Lung microvascular endothelial cell (primary cell): ENCODE measurements at places on chromosomes 7 and 10. TPM values are rescaled to one million over a fixed set of nuclear protein-coding genes. Genes with fewer than 3 reads are reported as not detected.
A peak's percentile ranks its signal among the peaks of the same experiment; 100 is the strongest.

- DNase-seq, result peak; percentile 41
Observed at GRCh38 chr10:124918191-124918830, 23.6 kb upstream of the ZRANB1 start.

- DNase-seq, result no peak
Observed at GRCh38 chr10:108597657-108598319, 1325.5 kb downstream of the XPNPEP1 start.

GRCh38 chr10:42177077-42177792 is 461.1 kb downstream of the ZNF33B start:
- DNase-seq, result no peak

- no peak for DNase-seq
Observed at GRCh38 chr10:369221-369683, 234.0 kb downstream of the ZMYND11 start.

DNA sequence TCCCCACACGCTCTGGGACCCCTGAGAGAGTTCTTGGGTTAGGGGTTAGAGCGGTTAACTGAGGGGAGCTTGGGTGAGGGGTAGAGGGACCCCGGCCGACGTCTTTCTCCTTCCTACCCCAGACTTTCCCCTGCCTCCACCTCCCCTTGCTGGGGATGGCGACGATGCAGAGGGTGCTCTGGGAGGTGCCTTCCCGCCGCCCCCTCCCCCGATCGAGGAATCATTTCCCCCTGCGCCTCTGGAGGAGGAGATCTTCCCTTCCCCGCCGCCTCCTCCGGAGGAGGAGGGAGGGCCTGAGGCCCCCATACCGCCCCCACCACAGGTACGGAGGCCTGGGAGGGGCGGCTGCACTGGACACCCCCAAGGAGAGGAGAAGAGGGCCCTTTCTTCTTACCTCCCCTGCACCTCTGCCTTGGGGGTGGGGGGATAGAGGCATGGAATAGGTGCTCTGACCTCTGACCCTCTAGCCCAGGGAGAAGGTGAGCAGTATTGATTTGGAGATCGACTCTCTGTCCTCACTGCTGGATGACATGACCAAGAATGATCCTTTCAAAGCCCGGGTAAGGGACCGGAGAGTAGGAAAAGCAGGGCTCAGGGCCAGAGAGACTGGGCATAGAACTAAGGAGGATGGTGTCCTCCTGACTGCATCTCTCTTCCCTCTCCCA is 1.1 kb downstream of the ZYX start:
- no peak for DNase-seq

DNA sequence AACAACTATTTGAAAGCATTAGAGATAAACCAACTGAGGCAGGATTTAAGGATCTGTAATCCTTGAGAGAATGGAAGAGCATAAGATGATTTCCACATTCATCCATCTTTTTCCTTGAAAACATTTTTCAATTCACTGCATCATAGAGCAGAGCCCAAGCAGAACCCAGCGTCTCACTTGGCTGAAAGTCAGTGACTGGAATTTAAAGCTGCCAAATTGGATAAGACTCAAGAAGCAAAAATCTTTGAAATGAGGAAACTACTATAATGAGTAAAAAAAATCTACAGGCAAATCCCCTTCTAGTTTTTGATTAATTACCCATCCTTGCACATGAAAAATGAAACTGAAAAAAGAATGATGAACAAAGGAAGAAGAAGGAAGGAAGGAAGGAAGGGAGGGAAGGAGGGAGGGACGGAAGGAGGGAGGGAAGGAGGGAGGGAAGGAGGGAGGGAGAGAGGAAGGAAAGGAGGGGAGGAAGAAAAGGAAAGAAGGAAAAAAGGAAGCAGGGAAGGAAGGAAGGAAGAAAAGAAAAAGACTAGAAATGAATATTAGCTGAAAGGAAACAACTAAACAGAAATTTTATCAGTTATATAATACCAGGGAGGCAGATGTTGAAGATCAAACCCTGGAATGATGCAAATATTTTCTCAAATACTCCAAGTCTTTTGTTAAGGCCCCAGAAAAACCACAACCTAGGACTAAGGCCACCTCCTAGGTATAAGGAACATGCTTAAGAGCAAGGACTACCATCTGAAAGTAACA is 336.3 kb upstream of the MAGI2 start:
- DNase-seq, result no peak

- DNase-seq, result no peak
Observed at GRCh38 chr10:52376694-52377354, 62.7 kb downstream of the DKK1 start.

DNA sequence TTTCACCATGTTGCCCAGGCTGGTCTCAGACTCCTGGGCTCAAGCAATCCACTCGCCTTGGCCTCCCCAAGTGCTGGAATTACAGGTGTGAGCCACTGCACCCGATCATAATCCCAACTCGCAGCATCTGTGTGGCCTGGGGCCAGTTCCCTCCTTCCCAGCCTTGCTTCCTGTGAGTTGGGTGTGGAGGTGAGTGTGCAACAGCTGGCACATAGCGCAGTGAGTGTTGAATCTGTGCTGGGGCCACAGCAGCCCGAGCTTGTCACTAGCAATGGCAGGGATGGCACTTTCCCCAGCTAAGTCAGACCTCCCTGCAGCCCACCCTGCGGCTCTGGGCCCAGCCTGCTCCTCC is 12.2 kb downstream of the TMEM184A start:
- no peak for DNase-seq

DNA sequence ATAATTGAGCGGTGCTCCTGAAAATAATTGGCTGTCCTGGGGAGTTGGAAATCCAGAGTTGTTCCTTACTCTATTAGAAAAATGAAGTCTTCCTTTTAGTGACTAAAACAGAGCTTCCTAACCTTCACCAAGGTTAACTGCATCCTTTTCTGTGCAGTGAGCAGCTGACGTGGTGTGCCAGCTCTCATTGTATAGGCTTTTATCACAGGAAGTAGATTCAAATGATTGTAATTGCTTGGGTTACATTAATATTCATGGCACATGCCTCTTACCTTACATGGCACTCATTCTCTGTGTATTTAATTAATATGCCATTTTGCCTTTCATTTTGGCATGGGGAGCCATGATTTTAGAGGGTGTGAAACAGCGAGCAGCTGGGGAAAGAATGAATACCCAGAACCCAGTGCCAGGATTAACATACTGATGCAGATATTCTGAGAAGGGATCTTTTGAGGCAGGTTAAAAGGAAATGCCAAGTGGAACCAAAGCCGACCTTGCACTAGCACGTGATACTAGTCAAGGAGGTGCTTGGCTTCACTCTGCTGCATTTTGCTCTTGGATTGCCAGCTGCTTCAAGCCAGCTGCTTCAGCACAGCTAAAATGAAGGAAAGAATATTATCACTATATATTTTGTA is 115.3 kb downstream of the ST7 start:
- DNase-seq, result no peak

DNA sequence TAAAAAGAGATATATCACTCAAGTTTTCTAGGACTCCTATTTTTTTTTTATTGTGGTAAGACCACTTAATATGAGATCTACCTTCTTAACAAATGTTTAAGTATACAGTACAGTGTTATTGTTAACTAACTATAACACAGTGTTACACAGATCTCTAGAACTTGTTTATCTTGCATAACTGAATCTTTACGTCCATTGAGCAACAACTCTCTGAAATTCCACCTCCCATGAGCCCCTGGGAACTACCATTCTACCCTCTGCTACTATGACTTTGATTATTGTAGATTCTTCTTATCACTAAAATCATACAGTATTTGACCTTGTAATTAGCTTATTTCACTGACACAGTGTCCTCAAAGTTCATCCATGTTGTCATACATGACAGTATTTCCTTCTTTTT is 22.5 kb upstream of the REEP3 start:
- no peak for DNase-seq

GRCh38 chr10:25522294-25522693 is 347.5 kb downstream of the GPR158 start:
- DNase-seq, result peak; percentile 7

GRCh38 chr10:102931643-102932042 is 13.5 kb downstream of the CNNM2 start:
- no peak for DNase-seq

- DNase-seq, result no peak
Observed at GRCh38 chr7:45973725-45974532, 52.9 kb upstream of the IGFBP3 start.

GRCh38 chr10:44927352-44927751 is 16.2 kb downstream of the TMEM72 start:
- no peak for DNase-seq

DNA sequence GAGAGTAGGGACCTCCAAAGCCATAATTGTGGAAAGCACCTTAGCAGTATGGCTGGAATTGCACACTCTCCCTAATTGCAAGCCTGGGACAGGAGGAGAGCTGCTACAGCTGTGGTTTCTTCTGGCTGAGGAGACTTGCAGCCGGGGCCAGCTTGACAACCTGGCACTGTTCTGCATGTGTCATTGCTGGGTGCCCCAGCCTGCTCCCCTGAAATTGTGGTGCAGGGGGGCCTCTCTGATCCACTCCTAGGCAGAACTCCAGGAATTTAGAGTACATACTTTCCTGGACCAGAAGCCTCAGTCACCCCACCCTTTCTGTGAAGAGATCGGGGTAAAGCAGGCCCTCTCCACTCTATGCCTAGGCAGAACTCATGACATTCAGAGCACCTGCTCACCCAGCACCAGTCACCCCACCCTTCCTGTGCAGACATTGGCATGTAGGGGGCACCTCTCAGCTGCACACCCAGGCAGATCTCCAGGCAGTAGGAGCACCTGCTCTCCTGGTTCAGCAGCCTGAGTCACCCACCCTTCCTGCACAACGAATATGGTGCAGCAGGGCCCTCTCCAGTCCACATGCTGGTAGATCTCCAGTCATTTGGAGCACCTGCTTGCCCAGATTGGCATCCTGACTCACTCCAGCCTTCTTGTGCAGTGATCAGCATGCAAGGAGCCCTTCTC is 34.4 kb upstream of the DYNC1I1 start:
- DNase-seq, result no peak

DNA sequence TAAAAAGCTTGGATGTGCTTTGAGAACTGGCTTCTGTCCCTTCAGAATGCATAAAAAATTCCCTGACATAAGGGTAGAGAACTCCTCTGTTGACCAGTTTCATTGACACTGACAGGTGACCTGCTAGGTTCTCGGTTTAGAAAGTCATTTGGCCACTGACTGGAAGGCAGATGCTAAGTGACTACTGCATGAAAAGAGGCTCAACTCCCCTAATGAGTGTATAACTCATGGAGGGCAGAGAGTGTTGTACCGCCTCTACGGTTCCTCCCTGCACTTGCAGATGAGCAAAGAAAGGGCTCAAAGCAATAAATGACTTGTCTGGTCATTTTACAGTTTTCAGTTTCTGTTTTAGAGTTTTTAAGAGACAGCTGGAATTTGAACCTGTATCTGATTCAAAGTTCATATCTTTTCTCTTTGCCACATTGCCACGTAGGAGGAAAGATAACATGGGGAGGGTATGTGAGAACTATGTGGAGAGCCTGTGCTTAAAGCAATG is 2.9 kb upstream of the FGL2 start:
- DNase-seq, result no peak

- DNase-seq, result no peak
Observed at GRCh38 chr7:157235357-157236333, 96.9 kb downstream of the UBE3C start.

EN2 gene
- total RNA-seq, result not detected in 2 replicates

CNNM1 gene
- not detected in 2 replicates for total RNA-seq

GPRIN2 gene
- total RNA-seq, result not detected in 2 replicates

TLL2 gene
- total RNA-seq, result under 0.01 TPM in 2 replicates
